ENCODE measurements at places on chromosomes 6 and 20.

DNA sequence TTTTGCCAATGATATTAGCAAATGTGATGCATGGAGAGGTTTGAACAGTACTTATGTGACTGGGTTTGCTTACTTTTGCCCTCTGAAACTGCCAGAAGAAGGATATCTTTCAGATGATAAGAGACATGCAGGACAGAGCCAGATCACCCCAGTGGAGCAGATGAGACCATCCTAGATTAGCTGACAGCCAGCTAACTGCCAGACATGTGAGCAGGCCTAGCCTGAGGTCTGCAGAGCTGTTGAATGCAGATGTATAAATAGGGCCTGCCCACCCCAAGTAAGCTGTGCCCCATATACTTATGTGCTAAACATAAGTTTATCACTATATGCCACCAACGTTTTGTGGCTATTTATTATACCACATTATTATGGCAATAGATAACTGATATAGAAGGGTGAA is 5.9 kb downstream of the ZSCAN31 start:
- no peak for DNase-seq

GRCh38 chr20:62269871-62270270 is 31.6 kb downstream of the OSBPL2 start:
- DNase-seq, result no peak

GRCh38 chr6:106324726-106325335 is 729 bp downstream of the ATG5 start:
- no peak for DNase-seq

- no peak for DNase-seq
Observed at GRCh38 chr6:20153194-20153593, 59.1 kb downstream of the MBOAT1 start.

- DNase-seq, result no peak
Observed at GRCh38 chr6:34496103-34496685, 30.3 kb downstream of the PACSIN1 start.

DNA sequence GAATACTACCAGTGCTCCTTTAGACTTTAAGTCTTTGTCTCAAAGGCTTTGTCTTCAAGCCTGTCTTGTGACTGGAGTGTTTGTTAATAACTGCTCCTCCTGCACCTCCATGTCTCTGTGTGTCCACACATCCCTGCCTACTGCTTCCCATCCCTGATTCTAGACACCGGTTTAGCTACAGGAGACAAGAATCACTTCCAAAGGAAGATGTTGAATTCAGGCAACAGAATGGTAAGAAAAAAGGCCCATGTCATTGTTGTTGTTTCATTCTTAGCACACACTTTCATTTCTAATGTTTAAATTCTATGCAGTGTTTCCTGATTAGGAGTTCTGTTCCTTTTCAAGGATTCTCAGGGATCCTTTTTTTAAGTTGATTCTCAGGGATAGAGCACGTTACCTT is 293.6 kb upstream of the STXBP5 start:
- DNase-seq, result no peak

GRCh38 chr6:130743175-130743574 is 84.0 kb upstream of the SMLR1 start:
- no peak for DNase-seq

GRCh38 chr20:1619861-1620444 is at the start of gene SIRPB1:
Gene SIRPB1, minus strand, starts transcription at chr20:1620009. Its CDS starts 65 bp downstream, at chr20:1619944.
- DNase-seq, result no peak

DNA sequence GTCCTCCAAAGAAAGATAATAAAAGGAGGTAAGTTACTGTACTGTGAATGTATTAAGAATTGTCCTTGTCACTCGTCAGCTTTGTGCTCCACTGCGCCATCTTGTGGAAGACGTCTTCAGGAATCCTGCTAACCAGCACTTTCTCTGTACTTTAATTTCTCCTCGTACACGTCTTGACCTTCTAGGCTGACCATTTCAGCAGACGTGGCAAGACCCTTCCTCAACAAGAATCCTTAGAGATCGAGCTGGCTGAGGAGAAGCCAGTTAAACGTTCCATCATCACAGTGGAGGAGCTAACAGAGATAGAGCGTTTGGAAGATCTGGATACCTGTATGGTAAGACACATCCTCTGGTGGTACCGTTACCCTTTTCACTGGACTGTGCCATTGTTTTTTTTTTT is 95.5 kb upstream of the SCGN start:
- DNase-seq, result peak; percentile 72

GRCh38 chr20:57803508-57804005 is 93.7 kb upstream of the PMEPA1 start:
- no peak for DNase-seq

DNA sequence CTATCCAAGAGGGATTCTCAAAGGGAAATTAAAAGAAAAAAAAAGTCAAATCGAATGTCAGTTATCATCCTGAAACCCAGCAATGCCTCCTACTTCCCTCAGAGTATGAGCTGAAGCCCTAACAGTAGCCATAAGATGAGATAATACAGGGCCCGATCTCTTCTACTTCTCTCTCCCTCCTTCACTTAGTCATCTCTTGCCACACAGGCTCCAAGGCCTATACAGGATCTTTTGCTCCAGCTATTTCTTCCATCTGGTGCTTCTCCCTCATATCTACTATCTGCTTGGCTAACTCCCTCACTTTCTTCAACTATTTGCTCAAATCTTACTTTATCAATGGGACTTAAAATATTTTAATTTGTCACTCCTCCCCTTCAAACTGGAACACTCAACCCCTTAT is 215.3 kb downstream of the RNGTT start:
- DNase-seq, result no peak

DNA sequence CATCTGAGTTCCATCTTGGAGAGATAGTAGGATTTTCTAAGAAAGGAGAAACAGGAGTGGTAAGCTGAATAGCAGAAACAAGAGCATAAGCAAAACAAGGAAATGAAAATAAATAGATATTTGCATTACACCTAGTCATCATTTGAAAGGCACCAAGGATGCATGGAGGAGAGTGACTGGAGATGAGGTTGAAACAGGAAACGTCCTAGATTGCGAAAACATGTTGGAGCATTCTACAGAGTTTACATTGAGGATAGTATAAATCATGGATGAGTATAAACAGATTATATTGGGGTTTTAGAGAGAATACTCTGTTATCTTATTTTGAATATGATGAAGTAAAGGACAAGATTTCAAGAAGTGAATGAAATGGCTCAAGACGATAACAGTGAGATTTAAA is 507.3 kb downstream of the EYS start:
- DNase-seq, result no peak
